ENCODE measurements at places on chromosomes 7 and 10. TPM values are rescaled to one million over a fixed set of nuclear protein-coding genes. Genes with fewer than 3 reads are reported as not detected.

DNA sequence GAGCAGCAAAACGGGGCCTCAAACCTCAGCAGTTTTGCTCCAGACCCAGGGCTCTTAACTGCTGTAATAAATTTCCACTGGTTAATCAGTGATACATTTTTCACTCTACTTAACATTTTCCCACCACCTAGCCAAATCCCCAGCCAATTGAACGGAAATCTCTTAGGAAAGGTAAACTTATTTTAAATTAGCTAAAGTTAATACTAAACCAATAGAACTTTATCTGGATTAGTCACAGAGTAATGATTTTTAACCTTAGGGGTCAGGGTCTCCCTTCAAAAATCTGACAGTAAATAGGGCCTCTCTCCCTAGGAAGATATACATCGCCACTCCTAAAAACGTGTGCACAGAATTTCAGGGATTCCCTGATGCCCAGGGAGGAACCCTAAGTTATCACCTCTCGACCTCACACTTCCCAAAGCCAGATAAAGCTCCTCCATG is 87.4 kb upstream of the KMT2E start:
- DNase-seq, result no peak

DNA sequence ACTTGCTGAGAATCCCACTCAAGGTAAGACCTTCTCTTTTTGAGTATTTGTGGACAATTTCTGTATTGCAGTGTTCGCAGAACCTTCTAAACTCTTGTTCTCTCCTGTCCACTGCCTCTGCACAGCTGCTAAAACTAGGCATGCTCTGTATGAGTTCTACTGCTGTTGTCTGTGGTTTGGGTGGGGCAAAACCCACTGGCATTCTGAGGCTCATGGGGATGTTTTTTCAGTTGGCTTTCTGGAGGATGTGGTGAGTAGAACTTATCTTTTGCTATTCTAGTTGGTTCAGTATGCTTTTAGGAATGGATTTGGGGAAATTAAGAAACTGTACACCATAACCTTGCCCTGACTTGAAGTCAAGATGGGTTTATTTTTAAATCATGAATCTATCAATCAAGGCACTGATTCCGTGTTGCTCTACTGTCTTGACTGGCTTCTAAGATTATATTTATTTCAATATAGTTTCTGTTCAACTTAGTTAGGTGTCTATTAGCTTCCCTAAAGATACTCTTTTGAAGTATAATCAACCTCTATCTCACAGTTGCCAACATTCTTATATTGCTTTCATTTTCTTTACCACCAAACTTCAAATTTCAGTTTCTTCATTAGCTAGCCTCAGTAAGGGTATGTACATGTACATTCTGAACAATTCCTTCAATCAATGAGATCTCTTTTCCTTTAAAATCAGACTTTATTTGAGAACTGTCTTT is 25.0 kb upstream of the C1GALT1 start:
- no peak for DNase-seq

DNA sequence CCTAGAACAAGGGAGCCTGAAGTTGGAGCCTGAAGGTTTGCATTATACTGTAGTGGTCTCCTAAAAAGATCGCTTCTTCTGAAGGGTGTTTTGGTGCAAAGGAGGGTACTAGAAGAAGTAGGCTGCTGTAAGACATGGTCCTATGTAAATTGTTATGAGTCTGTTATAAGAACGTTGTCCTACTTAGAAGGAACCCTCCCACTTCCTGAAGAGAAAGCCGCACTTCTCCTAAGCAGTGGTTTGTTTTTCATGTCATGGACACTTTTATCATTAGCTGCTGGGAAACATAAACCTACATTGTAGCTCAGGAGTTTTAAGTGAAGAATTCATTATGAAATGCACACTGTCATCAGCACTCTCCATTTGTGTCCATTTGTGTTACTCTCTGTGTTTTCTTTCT is 129.1 kb upstream of the ITGB1 start:
- DNase-seq, result no peak

The HOXA3 gene
- total RNA-seq, result 8.7 TPM

The DNTT gene
- not detected for total RNA-seq
